ENCODE measurements at places on chromosomes 3 and 15.

DNA sequence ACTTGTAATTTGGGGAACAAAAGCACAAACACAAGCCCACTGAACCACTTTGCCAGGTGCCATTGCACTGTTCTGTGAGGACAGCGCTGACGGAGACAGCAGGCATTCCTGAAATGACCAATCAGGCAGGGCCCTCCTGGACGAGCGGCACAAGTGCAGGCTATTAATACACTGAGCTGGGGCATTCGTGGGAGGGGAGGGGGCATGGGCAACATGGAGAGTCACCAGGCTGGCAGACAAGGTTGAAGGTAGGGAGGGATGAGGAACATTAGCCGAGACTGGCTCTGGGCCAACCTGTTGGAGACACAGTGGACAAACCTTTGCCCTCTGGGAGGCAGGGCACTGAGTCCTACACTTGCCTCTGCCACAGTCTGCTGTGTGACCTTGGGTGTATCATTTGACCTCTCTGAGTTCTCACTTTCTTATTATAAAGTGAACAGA is 45.6 kb downstream of the NOX5 start:
- no peak for DNase-seq

DNA sequence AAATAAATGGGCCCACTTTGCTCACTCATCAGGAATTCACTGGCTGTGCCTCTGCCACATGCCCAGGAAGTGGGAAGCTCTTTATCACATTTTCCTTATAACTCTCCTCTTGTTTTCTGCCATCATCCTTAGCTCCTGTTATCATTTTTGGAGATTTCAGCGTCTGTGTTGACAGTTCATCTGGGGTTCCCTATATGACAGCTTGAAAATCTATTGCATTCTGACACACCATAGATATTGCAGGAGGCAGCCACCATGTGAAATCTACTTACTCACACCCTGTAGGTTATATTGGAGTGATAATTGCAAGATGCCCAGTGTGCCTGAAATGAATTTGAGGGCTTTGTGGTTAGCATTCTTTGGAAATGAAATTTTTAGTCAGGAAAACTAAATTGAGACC is 132.9 kb downstream of the RYR3 start:
- no peak for DNase-seq

DNA sequence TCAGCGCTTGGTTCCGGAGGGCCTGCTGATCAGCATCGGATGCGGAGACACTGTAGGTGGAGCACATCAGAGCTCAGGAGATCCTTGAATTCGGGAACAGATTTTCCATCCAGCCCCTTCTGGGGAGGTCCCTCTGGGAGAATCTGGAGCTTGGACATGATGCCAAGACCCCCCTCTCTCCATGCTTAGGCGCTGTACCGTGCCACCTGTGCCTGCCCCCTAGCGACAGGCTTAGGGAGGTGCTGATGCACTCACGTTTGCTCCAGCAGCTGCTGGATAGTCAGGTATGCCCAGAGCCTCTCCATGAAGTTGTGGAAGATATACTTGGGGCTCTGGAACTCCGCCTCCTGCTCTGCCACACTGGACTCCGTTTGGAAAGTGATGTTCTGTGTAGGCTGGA is 9.7 kb downstream of the ITIH4 start:
- no peak for DNase-seq

- DNase-seq, result no peak
Observed at GRCh38 chr15:83248151-83249029, 36.1 kb downstream of the BNC1 start.

- no peak for DNase-seq
Observed at GRCh38 chr3:45564172-45564571, 30.4 kb upstream of the LIMD1 start.

DNA sequence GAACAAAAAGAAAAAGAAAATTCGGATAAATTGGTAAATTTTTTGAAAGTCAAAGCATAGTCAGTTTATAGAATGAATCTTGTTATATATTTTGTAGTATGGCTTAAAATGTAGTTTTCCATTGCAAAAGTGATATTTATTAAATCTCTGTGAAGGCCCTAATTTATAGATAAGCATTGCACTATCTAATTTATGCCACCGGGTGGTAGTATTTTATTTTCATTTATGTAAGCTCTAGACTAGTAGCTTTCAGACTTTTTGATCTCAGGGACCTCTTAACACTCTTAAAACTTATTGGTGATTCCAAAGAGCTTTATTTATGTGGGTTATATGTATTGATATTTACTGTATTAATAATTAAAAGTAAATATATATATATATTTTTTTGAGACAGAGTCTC is 133.9 kb upstream of the LRRFIP2 start:
- DNase-seq, result no peak

GRCh38 chr15:37814847-37815515 is 119.5 kb upstream of the TMCO5A start:
- DNase-seq, result no peak

All from T-cell (primary cell).